ENCODE measurements at places on chromosomes 1 and 21. TPM values are rescaled to one million over a fixed set of nuclear protein-coding genes. Genes with fewer than 3 reads are reported as not detected.

DNA sequence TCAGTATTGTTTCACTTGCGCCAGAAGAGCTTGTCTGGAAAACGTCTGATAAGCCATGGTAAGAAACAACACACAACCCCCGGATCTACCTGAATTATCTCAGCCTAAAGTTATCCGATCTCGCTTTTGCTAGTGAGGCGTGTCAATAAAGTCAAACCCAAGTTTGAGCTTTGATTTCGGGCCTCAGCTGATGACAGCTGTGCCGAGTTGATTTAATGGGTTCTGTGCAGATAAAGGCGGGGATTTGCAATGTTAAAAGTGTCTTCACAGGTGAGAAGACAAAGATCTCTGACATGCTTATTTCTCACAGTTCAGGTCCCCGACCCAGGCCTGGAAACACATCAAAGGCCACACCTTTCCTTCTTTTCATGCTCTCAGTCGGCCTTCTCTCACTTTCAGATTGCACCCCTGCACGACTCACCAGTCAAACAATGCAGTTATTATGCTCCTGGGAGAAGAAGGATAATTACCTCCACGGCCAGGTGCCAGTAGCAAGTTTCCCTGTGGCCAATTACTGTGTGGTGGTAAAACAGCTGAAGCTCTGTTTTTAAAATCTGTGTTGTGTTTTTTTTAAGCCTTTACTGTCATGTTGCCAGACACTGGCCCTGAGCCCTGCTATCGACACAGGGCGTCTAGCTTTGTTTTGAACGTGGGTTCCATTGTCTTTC lies 245.3 kb upstream of the RUNX1 start:
- H3K27me3 ChIP-seq: no peaks in the 10 kb centered on the region
- no peak overlapping the region for H3K27ac ChIP-seq
- H3K4me3 ChIP-seq: no peak overlapping the region
- no peak for DNase-seq
- H3K4me1 ChIP-seq: peaks cover 19% of the 10 kb centered on the region

- H3K4me1 ChIP-seq: peaks cover 6% of the 10 kb centered on the region
- H3K4me3 ChIP-seq: no peak overlapping the region
- H3K36me3 ChIP-seq: no peaks in the 10 kb centered on the region
- DNase-seq: no peak
Measured at GRCh38 chr1:19668888-19669287, 4.2 kb downstream of the HTR6 start.

ATAD3B gene
- total RNA-seq: 33.8 TPM

- H3K4me3 ChIP-seq: no peak overlapping the region
- no peak for DNase-seq
- H3K36me3 ChIP-seq: no peaks in the 10 kb centered on the region
Measured at GRCh38 chr1:118322331-118322730, 137.3 kb upstream of the SPAG17 start.

LAD1 gene
- not detected for total RNA-seq

DNA sequence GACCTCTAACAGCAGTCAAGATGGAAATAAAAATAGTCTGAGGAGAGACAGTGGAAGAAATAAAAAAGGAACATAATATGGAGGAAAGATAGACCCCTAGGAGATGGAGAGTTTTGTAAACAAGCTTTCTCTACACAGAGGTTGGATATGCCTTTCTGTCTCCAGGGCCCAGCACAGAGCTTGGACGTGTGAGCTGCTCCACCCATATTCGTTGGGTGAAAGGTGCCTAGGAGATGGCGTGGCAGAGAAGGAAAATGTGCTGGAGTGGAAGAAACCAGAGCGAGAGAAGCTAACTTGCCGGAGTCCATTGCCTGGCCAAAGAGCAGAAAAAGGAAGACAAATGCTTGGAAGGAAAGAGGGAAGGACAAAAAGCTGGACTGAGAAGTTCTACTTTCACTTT lies 78.3 kb upstream of the LMO4 start:
- no peak for DNase-seq
- no peaks in the 10 kb centered on the region for H3K27me3 ChIP-seq
- no peaks in the 10 kb centered on the region for H3K4me1 ChIP-seq
- no peak overlapping the region for H3K4me3 ChIP-seq
- no peak overlapping the region for H3K27ac ChIP-seq
- H3K36me3 ChIP-seq: no peaks in the 10 kb centered on the region

CELA2B gene
- total RNA-seq: not detected

GRCh38 chr1:65148548-65149350 lies 746 bp downstream of the AK4 start:
- H3K27me3 ChIP-seq: peaks cover 49% of the 10 kb centered on the region
- no peak overlapping the region for H3K27ac ChIP-seq
- DNase-seq: no peak
- peaks cover 9% of the 10 kb centered on the region for H3K4me1 ChIP-seq
- no peaks in the 10 kb centered on the region for H3K36me3 ChIP-seq

BTG2 gene
- total RNA-seq: 4.0 TPM

ARHGEF10L gene
- total RNA-seq: 12.8 TPM

DIO1 gene
- total RNA-seq: not detected

GRCh38 chr1:185439727-185440415 lies 122.8 kb upstream of the IVNS1ABP start:
- peak; percentile 48 for DNase-seq
- H3K27me3 ChIP-seq: no peaks in the 10 kb centered on the region
- peak overlapping the region; percentile 29 for H3K27ac ChIP-seq
- H3K4me3 ChIP-seq: no peak overlapping the region
- H3K36me3 ChIP-seq: no peaks in the 10 kb centered on the region

UBE2U gene
- not detected for total RNA-seq

DNTTIP2 gene
- total RNA-seq: 35.6 TPM

CASQ2 gene
- total RNA-seq: not detected

NUP210L gene
- not detected for total RNA-seq

DNA sequence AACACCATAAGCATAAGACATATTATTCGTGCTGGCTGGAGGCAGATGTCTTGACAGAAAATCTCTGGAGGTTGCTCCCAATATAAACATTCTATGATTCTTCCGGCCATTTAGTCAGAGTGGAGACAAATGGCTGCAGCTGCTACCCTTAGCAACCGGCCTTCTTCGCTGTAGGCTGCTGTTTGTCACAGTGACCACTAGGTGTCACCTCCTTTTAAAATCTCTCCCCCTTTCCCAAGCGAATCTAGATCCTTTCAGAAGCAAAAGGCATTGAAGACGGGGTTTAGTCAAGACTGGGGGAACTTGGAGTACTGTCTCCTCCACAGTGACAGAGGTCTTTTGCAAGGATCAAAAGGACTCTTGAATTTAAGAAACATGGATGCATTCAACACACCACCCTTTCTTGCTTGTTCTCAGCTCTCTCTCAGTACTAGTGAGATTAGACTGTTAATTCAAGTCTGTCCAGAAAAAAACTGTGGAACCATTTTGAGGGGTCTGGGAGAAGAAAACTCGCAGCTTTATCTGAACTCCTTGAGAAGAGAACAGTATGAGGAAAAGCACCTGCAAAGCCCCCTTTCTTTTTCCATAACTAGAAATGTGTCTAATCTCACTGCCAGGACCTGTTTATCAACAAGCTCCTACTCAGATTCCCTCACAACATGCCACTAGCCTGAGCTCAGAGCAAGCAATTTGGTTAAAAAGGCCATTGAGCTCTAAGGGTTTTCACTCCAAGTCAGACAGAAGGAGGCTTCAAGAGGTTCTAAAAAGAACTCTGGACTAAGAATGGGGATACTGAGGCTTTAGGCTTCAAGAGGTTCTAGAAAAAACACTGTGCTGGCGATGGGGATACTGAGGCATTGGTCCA lies 408.3 kb upstream of the PLXNA2 start:
- H3K27ac ChIP-seq: no peak overlapping the region
- H3K27me3 ChIP-seq: no peaks in the 10 kb centered on the region
- H3K4me1 ChIP-seq: 0 out of 2 replicates have a peak, but pooled peaks cover 3% of the 10 kb centered on the region

CCDC17 gene
- 0.34 TPM for total RNA-seq

DNA sequence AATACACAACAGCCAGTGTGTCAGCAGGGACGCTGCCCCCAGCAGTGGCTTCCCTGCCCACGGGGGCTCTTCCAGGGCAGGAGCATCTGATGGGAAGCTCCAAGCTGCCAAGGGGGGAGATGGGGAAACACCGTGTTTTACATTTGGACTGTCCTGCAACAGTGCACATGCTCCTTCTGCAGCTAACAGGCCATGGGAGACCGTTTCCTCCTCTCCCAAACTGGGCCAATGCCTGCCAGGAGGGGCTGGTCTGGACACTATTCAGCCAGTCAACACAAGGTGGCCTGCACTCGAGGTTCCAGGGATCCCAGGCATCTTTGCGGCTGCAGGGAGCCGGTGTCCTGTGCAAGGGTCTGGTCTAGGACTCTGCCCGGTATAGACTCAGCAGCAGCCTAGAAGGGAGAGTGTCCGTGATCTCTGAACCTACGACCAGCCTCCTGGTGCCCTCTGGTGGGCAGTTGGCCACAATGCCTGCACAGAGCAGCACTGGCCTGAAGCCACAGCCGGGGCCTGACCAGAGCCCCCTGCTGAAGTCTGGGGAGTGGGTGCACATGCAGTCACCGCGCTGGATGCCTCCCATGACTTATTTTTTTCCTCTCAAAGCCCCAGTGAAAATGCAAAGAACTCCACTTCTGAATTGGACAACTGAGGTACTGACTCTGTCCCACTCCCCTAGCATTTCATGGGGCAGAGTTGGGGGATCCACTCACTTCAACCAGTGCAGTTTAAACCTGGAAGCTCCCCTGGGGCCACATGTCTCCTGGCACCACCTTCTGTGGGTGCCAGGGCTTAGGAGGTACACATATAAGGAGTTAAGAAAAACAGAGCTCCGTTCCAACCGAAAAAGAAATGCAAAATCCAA lies 33.3 kb downstream of the RCC2 start:
- no peaks in the 10 kb centered on the region for H3K27me3 ChIP-seq
- DNase-seq: peak; percentile 57
- H3K27ac ChIP-seq: no peak overlapping the region

FCRLA gene
- 0.29 TPM for total RNA-seq

C1orf94 gene
- total RNA-seq: 0.39 TPM

GRCh38 chr1:115609021-115609420 lies 32.7 kb upstream of the VANGL1 start:
- H3K27me3 ChIP-seq: no peaks in the 10 kb centered on the region
- H3K4me3 ChIP-seq: no peak overlapping the region
- H3K36me3 ChIP-seq: no peaks in the 10 kb centered on the region
- no peaks in the 10 kb centered on the region for H3K4me1 ChIP-seq
- DNase-seq: no peak
- H3K27ac ChIP-seq: no peak overlapping the region

KRTAP19-1 gene
- not detected for total RNA-seq

GRCh38 chr1:147541672-147542568 lies 619 bp downstream of the BCL9 start:
- no peaks in the 10 kb centered on the region for H3K36me3 ChIP-seq
- no peaks in the 10 kb centered on the region for H3K27me3 ChIP-seq
- peaks cover 49% of the 10 kb centered on the region for H3K4me1 ChIP-seq
- H3K27ac ChIP-seq: peak overlapping the region; percentile 64
- DNase-seq: peak; percentile 47

ARTN gene
- total RNA-seq: not detected

C8B gene
- total RNA-seq: not detected

GRCh38 chr1:156291226-156292061 lies 4.0 kb downstream of the GLMP start:
- peaks cover 10% of the 10 kb centered on the region for H3K4me1 ChIP-seq
- H3K4me3 ChIP-seq: peak overlapping the region; percentile 26
- H3K27ac ChIP-seq: no peak overlapping the region
- peaks cover 20% of the 10 kb centered on the region for H3K36me3 ChIP-seq
- peak; percentile 69 for DNase-seq

GRCh38 chr1:37358992-37359391 lies 115.4 kb upstream of the ZC3H12A start:
- no peak overlapping the region for H3K27ac ChIP-seq
- no peak for DNase-seq
- H3K4me3 ChIP-seq: no peak overlapping the region
- no peaks in the 10 kb centered on the region for H3K36me3 ChIP-seq
- no peaks in the 10 kb centered on the region for H3K4me1 ChIP-seq

TSTD1 gene
- not detected for total RNA-seq

SLC2A5 gene
- total RNA-seq: not detected

- H3K27me3 ChIP-seq: no peaks in the 10 kb centered on the region
- peak overlapping the region; percentile 12 for H3K27ac ChIP-seq
- no peak overlapping the region for H3K4me3 ChIP-seq
- peaks cover 38% of the 10 kb centered on the region for H3K36me3 ChIP-seq
- H3K4me1 ChIP-seq: peaks cover 25% of the 10 kb centered on the region
- DNase-seq: peak; percentile 23
Measured at GRCh38 chr1:200771625-200772555, 33.2 kb downstream of the CAMSAP2 start.

HES5 gene
- total RNA-seq: not detected

DNA sequence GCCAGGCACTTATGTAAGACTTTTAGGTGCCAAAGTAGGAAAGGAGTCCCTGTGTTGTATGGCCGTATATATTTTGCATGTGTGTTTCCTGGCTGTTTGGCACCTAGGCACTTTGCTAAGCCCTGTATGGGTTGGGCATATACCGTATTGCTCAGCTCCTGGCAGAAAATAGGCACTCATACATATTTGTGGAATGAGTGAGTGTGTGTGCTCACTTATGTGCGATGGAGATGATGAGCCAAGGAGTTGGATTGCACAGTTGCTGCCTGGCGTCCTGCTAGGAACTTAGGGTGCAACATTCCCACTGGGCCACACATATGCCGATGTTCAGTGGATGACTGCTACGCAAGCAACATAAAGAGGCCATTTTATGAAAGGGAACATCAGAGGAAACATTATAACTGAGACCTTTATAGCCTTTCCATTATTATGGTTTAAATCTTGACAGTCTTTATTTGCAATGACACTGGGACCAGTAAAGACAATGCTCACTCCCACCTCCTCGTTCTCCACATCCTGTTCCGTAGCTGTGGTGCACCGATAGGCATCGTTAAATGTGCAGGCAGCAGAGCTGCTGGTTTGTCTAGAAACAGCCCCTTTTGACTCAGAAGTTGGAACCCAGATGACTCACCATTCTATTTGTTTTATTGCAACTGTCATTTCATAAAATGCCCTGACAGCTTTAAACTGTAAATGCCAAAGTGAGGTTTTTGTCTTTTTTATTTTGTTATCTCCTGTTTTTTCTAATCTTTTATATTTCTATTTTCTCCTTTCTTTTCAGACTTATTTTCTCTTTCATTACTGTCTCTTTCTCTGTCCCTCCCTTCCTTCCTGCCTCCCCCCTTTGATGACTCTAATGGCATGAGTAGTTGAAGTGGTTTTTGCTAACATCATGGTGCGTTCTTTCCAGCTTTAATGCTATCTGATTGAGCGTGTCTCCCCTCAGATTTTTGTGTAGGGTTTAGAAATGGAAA lies 36.1 kb downstream of the PEX14 start:
- peak; percentile 84 for DNase-seq
- H3K4me3 ChIP-seq: no peak overlapping the region
- H3K27me3 ChIP-seq: no peaks in the 10 kb centered on the region
- peaks cover 45% of the 10 kb centered on the region for H3K4me1 ChIP-seq
- H3K27ac ChIP-seq: peak overlapping the region; percentile 89
- H3K36me3 ChIP-seq: no peaks in the 10 kb centered on the region

- no peak overlapping the region for H3K4me3 ChIP-seq
- no peak overlapping the region for H3K27ac ChIP-seq
- no peaks in the 10 kb centered on the region for H3K36me3 ChIP-seq
- H3K4me1 ChIP-seq: no peaks in the 10 kb centered on the region
Measured at GRCh38 chr1:152811050-152811449, 721 bp upstream of the LCE1B start.

FAM151A gene
- total RNA-seq: not detected

Data from SJSA1 (cell line).